Activated T-helper 1 cell treated with anti-CD3 and anti-CD28 coated beads, Interleukin-12 subunit alpha, Interleukin-12 subunit beta, Interleukin-2, Interleukin-4 antibody, amounts not matched to agents 30 ng/mL and 10 ng/mL and 1 ng/mL, durations not matched to agents 14 hours and 24 hours and 36 hours (primary cell): ENCODE measurements at places on chromosomes 5 and 9.

DNA sequence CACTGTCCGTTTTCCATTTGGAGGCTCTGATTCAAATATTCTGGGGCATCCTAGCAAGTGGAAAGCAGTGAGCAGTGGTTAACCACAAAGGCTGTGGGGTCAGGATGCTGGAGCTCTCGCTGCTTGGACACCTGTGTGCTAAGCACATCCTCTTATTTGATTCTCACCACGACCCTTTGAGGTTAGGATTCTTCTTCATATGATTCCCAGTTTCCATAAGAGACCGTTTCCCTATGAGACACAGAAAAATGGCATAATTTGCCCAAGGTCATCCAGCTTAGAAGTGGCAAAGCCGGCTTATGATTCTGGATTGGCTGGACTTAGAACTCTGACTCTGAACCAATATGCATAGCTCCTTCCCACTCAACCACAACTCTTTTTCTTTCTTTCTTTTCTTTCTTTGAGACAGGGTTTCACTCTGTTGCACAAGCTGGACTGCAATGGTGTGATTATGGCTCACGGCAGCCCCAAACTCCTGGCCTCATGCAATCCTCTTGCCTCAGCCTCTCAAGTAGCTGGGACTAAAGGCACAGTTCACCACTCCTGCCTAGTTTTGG lies 207.7 kb downstream of the TTLL11 start:
- no peak for DNase-seq

GRCh38 chr9:83065233-83065632 lies 2.3 kb upstream of the RASEF start:
- DNase-seq: no peak

DNA sequence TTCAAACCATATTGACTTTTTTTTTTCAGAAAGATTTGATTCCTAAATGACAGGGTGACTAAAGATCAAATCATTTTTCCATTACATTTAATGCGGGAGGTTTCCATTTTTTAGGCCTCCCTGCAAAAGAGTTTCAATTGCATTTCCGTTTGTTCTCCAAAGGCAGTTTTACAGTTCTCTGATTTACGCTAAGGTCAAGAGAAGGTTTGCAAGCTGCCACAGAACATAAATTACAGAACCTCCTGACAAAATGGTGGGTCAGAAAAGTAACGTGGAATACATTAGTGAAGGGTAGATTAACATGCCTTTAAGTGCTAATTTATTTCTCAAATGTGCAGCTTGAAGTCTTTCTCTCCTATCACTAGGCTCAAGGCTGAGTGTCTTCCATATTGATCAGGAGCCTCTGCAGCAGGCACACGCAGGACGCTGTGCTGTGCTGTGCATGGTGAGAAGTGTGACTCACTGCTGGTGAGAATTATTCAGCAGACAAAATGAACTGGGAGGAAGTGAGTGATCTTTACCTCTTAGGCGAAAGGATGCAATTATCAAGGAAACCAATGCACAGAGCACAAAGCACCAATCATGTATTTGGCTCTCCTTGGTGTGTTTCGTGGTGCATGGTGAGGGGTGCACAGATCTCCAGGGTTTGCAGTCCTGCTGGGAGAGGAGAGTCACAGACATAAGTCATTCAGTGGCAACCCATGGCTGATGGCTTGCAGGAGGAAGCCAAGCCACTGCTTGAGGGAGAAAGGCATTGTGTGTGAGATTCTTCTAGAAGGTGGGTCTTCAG lies 136.3 kb downstream of the TENT4A start:
- no peak for DNase-seq

DNA sequence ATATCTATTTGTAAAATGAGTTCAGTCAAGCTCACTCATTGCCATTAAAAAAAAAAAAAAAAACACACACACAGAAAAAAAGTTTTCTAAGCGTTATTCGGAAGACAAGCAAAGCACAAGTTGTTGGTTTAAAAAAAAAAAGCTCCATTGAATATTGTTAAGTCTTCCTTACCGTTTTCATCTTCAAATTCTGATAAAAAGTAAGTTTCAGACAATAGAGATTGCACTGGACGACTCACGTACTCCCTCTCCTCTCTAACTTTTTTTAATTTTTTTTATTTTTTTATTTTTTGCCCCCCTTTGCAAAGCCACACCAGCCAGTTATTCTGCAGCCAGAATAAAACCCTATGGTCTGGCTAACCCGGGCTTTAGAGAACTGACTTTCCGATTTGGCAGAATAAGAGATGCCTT lies 544 bp downstream of the ADAMTS6 start:
- DNase-seq: no peak

DNA sequence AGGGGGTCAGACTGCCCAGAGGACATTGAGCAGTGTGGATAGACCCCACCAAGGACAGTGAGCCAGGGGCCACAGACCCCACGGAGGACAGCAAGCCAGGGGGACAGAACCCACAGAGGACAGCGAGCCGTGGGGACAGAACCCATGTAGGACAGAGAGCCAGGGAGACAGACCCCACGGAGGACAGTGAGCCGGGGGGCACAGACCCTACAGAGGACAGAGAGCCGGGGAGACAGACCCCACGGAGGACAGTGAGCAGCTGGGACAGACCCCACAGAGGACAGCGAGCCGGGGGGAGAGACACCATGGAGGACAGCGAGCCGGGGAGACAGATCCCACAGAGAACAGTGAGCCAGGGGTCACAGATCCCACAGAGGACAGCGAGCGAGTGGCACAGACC lies 3.4 kb upstream of the ZDHHC11 start:
- no peak for DNase-seq

GRCh38 chr9:87290241-87291052 lies 207.2 kb upstream of the DAPK1 start:
- DNase-seq: no peak
